ENCODE measurements at places on chromosomes 3 and 15. TPM values are rescaled to one million over a fixed set of nuclear protein-coding genes. Genes with fewer than 3 reads are reported as not detected.
A peak's percentile ranks its signal among the peaks of the same experiment; 100 is the strongest.

DNA sequence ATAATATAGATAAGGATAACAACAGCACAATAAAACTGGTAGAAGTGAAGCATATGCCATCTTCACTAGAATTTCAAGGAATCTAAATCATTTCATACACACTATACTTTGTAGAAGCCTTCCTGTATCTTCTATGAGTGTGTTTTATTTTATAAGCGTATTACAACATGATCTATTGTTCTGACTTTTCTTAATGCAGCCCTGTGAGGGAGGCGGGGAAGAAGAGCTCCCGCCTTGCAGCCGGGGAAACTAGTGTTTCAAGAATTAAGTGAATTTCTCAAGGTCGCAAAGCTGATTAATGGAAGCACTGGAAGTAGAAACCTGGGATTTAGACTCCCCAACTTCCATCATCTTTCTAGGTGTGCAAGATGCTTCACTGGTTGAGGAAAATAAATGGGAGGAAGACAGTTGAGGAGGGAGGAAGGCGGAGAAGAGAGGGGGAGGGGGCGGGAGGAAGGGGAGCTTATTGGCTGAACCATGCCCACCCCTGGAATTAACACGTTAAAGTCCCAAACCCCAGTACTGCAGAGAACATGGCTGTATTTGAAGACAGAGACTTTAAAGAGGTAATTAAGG, 32.9 kb downstream of the VGLL4 start:
- no peak for DNase-seq

GRCh38 chr3:34361921-34362320, 563.5 kb downstream of the PDCD6IP start:
- no peak for DNase-seq

DNA sequence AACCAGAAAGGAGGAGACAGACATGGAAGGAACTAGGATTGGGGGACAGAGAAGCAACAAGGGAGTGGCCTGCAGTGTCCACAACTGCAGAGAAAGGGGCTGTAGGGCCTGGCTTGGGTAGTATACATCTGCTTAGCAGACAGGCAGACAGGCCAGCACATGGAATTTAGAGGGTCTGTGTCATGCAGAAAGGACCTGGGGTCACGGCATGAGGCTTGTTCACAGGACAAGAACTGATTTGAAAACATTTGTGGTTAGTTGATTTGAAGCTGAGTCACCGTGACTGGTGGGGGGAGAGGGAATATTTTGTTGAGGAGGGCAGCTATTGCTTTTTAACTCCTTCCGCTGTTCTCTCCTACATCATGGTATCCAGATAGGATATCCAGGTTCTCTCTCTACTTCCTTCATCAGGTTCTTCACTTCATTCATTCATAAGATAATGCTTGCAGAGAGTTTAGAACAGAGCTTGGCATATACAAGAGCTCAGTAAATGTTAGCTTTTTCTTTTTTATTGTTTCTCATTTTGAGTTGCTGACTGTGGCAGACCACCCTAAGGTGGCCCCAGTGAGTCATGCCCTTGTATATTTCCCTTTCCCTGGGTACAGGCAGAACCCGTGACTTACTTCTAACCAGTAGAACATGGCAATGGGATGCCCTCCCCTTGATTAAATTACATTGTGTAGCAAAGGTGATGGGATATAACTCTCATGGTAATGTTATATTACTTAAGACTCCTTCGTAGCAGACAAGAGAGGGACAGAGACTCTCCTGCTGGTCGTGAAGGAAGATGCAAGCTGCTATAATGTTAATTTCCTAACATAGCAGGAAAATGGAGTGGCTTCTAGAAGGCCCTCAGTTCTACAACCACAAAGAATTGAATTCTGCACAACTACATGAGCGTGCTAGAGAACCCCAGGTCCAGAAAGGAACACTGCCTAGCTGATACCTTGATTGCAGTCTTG, 95.0 kb upstream of the NMNAT3 start:
- DNase-seq = no peak

- DNase-seq = peak; percentile 19
Measured at GRCh38 chr3:72015463-72015862, 230.5 kb upstream of the PROK2 start.

- DNase-seq = no peak
Measured at GRCh38 chr3:152828075-152828840, 6.7 kb upstream of the P2RY1 start.

GRCh38 chr3:136752422-136753325, 496 bp upstream of the STAG1 start:
- DNase-seq = peak; percentile 99

Gene SUCNR1
- polyA plus RNA-seq = 0.45 TPM
